Bronchial epithelial cell (primary cell): ENCODE measurements at places on chromosomes 4 and X.

- no peak for DNase-seq
These were observed 16.6 kb downstream of the TRIM2 start for GRCh38 chr4:153220682-153221395.

GRCh38 chrX:133783274-133783673 lies 202.1 kb downstream of the GPC3 start:
- DNase-seq = no peak

- no peak for DNase-seq
These were observed 134.5 kb upstream of the PCDH10 start for GRCh38 chr4:133014473-133015135.

- DNase-seq = no peak
These were observed 38.1 kb downstream of the NAA11 start for GRCh38 chr4:79287718-79288117.

DNA sequence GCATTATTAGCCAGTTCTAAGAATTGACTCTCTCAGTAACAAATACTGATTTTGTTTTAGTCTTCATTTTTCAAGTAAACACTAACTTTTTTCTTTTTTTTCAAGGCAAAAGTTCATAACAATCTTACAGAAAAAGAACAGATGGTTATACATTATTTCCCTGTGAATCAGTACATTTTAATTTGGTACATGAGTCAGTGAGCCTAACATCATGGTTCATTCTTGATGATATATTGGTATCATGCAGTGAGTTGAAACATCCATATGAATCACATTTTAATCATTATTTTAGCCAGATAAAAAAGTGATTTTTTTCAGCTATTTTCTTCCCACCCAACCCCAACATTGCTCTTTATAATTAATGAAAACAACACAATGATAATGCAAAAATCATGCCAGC lies 184.3 kb upstream of the TACR3 start:
- peak; percentile 33 for DNase-seq

- DNase-seq = no peak
These were observed 225.8 kb upstream of the SFRP2 start for GRCh38 chr4:154014407-154015321.

- DNase-seq = peak; percentile 39
These were observed 155.5 kb downstream of the EMCN start for GRCh38 chr4:100362366-100362765.

DNA sequence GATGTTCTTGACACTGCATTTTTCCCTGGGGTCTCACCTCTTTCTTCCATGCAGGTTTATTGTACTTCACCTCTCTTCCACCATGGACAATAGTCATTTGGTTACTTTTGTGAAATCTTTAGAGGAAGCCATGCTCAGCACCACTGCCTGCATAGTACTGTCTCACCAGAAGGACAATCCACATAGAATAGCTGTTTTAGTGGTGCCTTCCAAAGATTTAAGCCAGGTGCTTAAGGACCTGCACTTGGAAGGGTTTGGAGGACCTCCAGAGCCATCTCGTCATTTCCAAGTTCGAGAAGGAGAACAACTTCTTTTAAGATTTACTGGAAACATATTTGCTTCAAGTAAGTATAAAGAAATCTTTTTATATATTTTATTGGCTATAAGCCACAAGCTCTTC lies 26.7 kb downstream of the DTHD1 start:
- DNase-seq = no peak

DNA sequence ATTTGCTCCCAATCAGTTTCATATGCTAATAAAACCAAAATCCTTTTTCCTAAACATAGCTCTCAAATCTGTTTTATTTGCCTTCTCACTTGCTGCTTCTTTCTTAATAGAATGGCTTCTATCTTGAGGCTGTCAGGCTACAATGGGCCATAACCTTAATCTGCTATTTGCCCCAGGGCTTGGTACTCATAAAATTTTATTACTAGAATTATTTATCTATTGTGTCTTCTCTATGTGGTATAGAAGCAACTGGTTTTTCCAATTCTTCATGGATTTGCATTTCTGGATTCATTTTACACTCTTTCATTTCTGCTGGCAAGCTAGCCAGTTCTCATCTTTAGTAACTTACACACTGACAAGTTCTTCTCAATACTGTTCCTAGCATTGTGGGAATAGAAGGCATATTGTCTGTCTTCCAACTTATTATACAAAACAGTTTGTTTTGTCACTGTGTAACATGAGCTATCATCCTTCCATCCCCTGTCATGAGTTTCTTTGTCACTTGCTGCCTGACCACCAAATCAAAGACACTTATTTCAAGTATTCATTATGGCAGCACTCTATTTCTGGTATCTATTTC lies 96.6 kb upstream of the KCNIP4 start:
- no peak for DNase-seq

DNA sequence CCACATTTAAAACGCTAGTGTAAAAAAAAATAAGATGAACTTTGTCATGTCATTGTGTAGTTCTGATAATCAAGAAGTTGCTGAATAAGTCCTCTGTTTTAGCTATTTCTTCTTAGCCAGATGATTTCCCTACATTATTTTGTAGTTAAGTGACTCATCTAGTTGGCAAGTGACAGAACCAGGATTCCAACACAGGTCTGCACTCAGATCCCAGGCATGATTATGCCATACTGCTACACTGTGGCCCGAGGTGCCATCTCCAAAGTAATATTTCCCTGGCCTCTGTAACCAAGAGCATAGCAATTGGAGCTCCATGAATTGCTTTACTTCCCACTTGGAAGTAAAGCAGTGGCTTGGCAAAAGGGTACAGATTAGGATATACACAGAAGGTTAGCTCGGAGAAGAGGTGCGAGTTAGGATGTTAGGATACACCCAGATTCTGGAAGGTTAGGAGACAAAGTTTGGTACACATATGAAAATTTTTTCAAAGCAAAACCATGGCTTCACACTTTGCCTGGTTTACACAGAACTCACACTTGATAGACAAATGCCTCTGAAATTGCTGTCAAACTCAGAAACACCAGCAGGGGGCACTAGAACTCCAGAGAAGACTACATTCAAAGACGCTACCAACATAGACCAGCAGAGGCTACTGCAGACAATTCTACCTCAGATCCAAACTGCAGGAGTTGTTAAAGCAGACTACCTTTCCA lies 41.4 kb downstream of the SRPX2 start:
- DNase-seq = peak; percentile 64

DNA sequence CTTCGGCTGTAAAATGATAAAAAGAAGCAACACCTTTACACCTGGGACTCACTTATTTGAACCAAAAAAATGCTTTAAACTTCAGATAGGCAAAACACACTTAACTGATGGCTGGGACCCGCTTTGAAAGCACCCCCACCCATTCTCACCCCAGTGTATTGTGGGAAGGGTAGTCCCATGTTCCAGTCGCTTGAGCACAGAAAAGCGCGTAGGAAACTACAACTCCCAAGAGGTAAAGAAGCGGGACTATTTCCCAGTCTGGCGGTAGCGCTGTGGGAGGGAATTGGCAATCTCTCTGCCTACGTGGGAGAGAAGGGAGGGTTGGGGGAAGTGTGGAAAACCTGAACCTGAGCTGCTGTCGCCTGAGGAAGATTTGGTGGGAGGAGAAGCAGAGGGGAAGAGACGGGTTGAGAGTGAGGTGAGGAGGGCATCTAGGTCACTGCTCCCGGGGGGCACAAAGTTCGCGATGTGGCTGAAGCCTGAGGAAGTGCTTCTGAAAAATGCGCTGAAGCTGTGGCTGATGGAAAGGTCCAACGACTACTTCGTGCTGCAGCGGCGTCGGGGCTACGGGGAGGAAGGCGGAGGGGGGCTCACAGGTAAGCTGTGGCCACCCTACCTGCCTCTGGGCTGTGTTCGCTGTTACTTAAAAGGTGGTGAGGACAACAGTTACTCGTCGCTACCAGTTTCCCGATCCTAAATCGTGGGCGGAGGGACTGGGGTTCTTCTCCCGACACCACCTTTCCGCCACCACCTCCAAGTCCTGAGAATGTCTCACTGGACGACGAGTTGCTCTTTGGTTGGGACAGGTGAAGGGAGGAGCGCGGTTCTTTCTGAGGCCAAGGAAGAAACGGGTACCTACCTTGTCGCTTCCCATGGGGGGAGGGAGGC lies at the start of gene TBC1D8B:
TSS of gene TBC1D8B (plus strand) at position 286 of the 888 bp plus-strand sequence. CDS start at position 467, 181 bp downstream.
- DNase-seq = peak; percentile 89

DNA sequence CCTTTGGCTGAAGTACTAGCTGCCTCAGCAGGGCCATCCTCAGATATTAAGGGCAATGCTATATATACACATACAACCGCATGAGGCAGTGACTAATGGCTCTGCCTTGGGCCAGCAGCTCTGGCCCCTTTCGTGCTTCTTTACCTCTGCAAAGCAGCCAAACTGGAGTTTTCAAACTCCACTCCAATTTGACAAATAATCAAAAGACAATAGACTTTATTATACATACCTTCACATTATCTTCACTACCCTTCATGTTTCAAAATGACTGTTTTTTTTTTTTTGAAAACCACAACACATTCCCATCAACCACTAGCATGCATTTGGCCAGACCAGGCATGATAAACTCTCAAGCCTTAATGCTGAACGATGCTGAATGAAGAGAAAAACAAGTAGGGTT lies 187.7 kb downstream of the ENOX2 start:
- DNase-seq = no peak

- no peak for DNase-seq
These were observed 250.0 kb upstream of the SLC7A11 start for GRCh38 chr4:138492176-138492575.

GRCh38 chr4:155085843-155086530 lies 122.4 kb upstream of the NPY2R start:
- DNase-seq = peak; percentile 41

- peak; percentile 29 for DNase-seq
These were observed 57.8 kb downstream of the ADGRA3 start for GRCh38 chr4:22458098-22458497.
